Adipocyte (in vitro differentiated cells): ENCODE measurements at places on chromosomes 4 and X.

DNA sequence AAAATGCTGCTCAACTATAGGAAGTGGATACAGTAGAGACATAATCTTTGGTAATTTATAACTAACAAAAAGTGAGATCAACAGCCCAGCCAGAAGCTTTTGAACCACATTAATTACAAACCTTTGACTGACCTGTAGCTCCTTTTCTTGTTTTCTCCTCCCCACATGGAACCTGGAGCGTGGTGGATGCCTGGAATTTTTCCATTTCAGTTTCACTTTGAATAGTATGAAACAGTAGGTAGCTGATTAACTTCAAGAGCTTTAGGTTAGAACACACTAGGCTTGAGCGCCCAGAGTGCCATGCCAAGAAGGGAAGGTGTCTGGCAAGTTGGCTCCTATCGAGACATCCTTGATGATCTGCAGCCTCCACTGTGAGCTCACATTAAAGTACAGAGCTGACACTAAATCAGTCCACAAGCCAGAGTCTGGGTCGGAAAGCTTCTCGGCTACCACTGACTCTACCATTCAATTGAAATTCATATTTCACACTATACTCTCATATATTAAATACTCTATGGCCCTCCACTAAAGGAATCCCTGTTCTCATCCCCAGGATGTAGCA is 143.4 kb downstream of the GLRA2 start:
- no peak for DNase-seq

DNA sequence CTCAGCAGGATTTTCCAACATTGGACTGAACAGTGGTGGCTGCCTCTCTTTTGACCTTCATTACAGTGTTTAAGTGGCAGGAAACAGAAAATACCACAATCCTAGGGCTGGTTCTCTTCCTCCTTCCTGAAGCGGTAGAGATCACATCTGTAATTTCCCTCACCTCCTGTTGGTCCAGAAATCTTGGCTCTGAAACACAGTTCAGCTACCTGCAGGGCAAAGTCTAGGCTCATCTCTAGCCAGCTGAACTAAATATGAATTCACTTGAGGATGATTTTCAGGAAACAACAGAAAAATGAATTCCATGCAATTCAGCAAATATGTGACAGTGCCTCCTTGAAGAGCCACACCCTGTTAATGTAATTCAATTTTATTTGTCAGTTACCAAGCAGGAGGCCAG is 531.9 kb downstream of the INPP4B start:
- no peak for DNase-seq

- no peak for DNase-seq
Measured at GRCh38 chr4:40418430-40419230, 83.5 kb downstream of the CHRNA9 start.

GRCh38 chr4:130147641-130148040 is 1051.7 kb downstream of the C4orf33 start:
- DNase-seq = no peak

DNA sequence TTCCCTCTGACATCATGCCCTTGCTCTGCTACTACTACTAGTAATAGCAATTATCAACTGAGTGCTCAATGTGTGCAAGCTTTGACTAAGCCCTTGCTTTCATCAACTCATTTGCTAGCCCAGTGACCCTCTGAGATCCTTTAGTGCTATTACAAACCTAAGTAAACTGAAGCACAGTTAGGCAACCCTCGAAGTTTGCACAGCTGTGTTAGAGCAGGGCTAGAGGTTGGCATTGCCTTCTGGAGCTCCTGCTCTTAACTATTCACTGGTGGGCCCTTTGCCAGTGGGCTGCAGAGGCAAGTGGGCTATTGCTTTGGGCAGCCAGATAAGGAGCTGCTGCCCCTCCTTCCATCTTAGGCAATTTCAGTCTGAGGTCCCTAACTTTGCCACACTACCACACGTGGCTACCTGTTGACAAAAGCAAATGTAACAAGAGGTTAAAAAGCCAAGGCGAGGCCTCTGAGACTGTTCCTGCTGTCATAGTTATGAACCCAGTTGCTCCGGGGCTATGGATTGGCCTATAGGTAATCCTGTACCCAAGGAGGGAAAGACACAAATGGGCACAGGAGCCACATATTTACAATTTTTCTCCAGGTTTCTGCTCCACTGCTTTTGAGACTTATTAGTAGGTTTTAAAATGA is 41.5 kb upstream of the ANKRD50 start:
- no peak for DNase-seq

GRCh38 chrX:19556202-19556601 is 40.9 kb upstream of the MAP3K15 start:
- DNase-seq = no peak

- DNase-seq = peak; percentile 72
Measured at GRCh38 chr4:147510962-147511668, 30.2 kb downstream of the EDNRA start.

- DNase-seq = no peak
Measured at GRCh38 chr4:20643631-20644030, 56.6 kb upstream of the PACRGL start.

GRCh38 chrX:18390941-18391538 is 34.4 kb upstream of the CDKL5 start:
- DNase-seq = peak; percentile 85

DNA sequence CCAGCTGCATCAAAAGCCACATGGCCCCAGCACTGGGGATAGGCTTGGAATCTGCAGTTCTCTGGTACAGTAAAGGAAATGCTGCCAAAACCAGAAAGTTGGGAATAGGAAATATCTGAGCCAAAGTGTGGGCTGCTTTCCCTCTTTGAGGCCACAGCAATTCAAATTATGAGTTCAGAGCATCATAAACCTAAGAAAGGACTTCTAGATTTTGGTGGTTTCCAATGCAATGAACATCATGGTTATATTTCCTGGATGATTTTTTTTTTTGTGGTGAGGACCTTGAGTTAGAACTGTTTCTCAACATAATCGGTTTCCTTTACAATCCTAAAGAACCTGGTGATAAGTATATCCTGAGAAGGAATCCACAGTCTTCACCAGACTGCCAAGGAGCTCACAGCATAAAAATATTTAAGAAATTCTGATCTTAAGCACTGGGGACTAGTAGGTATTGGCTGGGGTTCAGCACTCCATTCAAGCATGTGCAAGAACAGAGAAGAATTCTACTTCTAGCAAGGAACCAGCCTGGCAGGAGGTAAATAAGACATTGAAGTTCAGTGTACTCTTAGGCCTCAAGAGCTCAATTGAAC is 29.8 kb upstream of the ARHGAP24 start:
- DNase-seq = peak; percentile 24

GRCh38 chr4:44257461-44257860 is 191.1 kb downstream of the KCTD8 start:
- no peak for DNase-seq

GRCh38 chr4:187999406-187999932 is 3.9 kb downstream of the ZFP42 start:
- no peak for DNase-seq

DNA sequence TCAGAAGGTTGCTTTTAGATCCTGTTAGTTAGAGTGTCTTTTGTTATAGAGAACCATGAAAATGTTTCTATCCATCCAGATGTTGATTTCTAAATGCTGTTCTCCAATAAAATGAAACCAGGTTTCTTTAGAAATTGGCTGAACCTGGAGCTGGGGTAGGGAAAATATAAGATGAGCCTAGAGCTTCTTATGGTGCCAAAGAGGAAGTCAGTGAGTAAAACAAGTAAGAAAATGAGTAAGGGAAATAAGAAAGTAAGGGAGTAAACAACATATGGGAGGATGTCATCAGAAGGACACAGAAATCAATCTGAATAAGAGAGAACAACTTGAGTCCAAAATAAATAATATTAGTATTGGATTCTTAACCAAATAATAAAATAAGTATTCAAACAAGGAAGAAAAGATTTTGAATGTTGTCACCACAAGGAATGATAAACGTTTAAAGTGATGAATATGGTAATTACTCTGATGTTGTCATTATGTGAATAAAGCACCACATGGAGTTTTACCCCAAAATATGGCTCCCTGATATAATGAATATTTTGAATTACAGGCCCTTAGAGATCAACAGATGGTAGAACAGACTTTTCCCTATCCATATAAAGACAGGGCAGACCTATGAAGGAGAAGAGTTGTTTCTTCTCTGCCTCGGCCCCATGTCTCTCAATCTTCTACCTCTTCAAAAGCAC is 506.1 kb downstream of the IL15 start:
- DNase-seq = no peak
